ENCODE measurements at places on chromosomes 2 and 18. TPM values are rescaled to one million over a fixed set of nuclear protein-coding genes. Genes with fewer than 3 reads are reported as not detected.
A peak's percentile ranks its signal among the peaks of the same experiment; 100 is the strongest.

EIPR1 gene
- total RNA-seq = 56.9 TPM

DNA sequence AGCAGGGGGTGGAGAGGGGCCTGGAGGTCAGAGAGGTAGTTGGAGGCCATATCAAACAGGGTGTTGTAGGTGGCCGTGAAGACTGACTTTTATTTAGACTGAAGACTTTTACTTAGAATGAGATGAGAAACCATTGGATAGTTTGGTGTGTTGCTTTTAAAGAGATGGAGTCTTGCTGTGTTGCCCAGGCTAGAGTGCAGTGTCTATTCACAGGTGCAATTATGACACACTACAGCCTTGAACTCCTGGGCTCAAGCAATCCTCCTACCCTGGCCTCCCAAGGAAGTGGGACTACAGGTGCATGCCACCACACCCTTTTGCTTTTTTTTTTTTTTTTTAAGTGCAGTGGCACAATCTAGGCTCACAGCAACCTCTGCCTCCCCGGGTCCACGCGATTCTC, 2.5 kb upstream of the LRPPRC start:
- H3K4me3 ChIP-seq = no peak overlapping the region
- H3K27me3 ChIP-seq = no peaks in the 10 kb centered on the region
- H3K4me1 ChIP-seq = 0 out of 2 replicates have a peak, but pooled peaks cover 2% of the 10 kb centered on the region
- H3K27ac ChIP-seq = no peak overlapping the region
- no peaks in the 10 kb centered on the region for H3K36me3 ChIP-seq

DNA sequence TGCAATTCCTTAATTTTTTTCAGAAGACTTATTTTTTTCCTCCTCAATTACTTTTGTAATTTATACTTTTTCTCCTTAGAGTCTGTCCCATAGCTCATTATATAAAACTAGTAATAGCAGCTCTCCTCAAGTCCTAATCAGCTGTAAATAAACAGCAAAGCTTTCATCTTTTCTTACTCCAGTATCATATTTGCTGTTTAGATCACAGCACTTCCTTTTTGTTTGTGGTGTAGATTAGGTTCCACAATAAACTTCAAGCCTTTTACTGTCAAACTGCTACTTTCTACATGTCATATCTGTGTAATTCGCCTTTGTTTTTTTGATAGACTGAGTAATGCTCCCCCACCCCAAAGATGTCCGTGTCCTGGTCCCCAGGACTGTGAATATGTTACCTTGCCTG, 25.5 kb downstream of the GCG start:
- no peak for DNase-seq
- no peak overlapping the region for H3K27ac ChIP-seq
- no peaks in the 10 kb centered on the region for H3K36me3 ChIP-seq
- H3K4me1 ChIP-seq = peaks cover 5% of the 10 kb centered on the region
- H3K27me3 ChIP-seq = peaks cover 2% of the 10 kb centered on the region
- no peak overlapping the region for H3K4me3 ChIP-seq

DNA sequence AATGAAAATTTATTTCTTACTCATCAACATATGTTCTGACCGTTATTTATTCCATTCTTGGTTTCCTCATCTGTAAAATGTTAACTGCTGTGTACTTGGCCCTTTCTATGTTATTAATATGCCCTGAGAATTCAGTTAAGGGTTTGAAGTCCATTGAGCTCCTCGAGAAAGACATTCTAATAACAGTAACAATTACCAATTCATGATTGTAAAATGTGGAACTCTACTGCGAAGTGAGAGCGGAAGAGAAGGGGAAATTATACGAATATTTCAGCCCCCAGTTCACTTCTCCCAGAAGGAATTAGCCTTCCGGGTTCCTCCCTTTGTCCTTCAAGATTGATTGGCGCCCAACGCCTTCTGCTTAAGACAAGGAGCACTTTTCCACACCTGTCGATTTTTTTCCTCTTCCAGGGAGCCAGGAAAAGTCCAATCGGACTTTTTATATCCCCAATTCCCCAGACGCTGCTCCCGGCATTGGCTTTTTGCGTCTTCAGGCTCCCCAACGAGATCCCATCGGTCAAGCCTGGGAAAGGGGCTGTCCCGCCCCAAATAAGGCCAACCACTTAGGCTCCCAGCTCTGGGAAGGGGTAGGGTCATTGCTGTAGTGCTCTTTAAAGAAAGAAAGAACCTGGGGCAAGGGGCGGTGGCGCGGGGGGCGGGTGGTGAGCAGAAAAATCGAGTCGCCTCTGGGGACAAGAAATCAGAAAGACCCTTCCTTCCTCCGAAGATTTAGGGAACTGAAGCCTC, 1.6 kb downstream of the DSC2 start:
- no peak for DNase-seq
- no peak overlapping the region for H3K27ac ChIP-seq
- H3K4me1 ChIP-seq = no peaks in the 10 kb centered on the region

DNA sequence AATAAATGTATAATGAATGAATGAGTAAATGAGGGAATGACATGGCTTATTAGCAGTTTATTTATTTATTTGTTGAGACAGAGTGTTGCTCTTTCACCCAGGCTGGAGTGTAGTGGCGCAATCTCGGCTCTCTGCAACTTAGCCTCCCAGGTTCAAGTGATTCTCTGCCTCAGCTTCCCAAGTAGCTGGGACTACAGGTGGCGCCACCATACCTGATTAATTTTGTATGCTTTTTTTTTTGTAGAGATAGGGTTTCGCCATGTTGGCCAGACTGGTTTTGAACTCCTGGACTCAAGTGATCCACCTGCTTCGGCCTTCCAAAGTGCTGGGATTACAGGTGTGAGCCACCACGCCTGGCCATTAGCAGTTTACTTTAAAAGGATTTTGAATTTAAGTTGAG, 100.3 kb upstream of the CAVIN2 start:
- H3K27me3 ChIP-seq = no peaks in the 10 kb centered on the region
- H3K36me3 ChIP-seq = no peaks in the 10 kb centered on the region
- H3K4me3 ChIP-seq = no peak overlapping the region
- peaks cover 3% of the 10 kb centered on the region for H3K4me1 ChIP-seq

- peaks cover 3% of the 10 kb centered on the region for H3K27me3 ChIP-seq
- DNase-seq = peak; percentile 24
- no peak overlapping the region for H3K4me3 ChIP-seq
- H3K36me3 ChIP-seq = no peaks in the 10 kb centered on the region
- no peak overlapping the region for H3K27ac ChIP-seq
- H3K4me1 ChIP-seq = no peaks in the 10 kb centered on the region
Observed at GRCh38 chr2:23375448-23375847, 9.5 kb upstream of the KLHL29 start.

UGT1A3 gene
- total RNA-seq = not detected

GRCh38 chr18:70419526-70419925, 130.7 kb downstream of the SOCS6 start:
- no peaks in the 10 kb centered on the region for H3K27me3 ChIP-seq
- H3K27ac ChIP-seq = peak overlapping the region; percentile 84
- no peaks in the 10 kb centered on the region for H3K36me3 ChIP-seq
- peaks cover 17% of the 10 kb centered on the region for H3K4me1 ChIP-seq

DNA sequence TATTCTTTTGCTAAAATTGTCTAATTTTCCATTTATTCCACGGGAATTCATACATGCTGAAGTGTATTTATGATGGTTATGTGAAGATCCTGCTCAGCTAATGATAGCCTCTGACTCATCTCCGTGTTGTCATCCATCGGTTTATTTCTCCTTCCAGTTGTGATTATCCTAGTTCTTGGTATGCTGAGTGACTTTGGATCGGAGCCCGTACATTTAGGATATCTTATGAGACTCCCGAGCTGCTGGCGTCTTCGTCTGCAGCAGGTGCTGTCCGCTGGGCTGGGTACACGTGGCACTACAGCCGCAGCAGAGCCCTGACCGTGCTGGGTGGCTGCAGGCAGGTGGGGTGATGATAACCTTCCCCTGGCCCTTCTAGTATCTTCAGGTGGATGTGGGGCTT, 40.1 kb upstream of the GALR1 start:
- peak overlapping the region; percentile 46 for H3K27ac ChIP-seq
- H3K4me1 ChIP-seq = peaks cover 15% of the 10 kb centered on the region
- H3K27me3 ChIP-seq = no peaks in the 10 kb centered on the region

SULT6B1 gene
- not detected for total RNA-seq

LCT gene
- total RNA-seq = under 0.01 TPM

- no peak overlapping the region for H3K4me3 ChIP-seq
- peaks cover 2% of the 10 kb centered on the region for H3K27me3 ChIP-seq
- H3K36me3 ChIP-seq = no peaks in the 10 kb centered on the region
- DNase-seq = no peak
- H3K27ac ChIP-seq = no peak overlapping the region
Observed at GRCh38 chr2:217014328-217015105, 154.7 kb upstream of the TNP1 start.

DNA sequence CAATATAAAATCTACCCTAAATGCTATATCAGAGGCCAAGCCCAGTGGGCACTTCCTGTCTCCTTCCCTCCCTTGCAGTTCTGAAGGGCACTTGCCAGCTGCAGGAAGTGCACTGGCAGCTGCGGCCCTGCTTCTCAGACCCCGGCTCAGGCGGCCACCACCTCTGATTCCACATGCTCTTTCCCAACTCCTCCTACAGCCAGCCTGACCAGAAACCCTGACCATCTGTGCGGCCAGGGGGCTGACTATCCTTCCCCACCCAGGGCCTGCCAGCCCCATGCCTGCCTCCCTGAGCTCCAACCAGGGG, 88.6 kb downstream of the ZBTB7C start:
- no peaks in the 10 kb centered on the region for H3K36me3 ChIP-seq
- DNase-seq = no peak
- peaks cover 7% of the 10 kb centered on the region for H3K27me3 ChIP-seq
- H3K4me1 ChIP-seq = no peaks in the 10 kb centered on the region
- no peak overlapping the region for H3K4me3 ChIP-seq

GRCh38 chr2:61411109-61411508, 59.8 kb downstream of the USP34 start:
- no peak overlapping the region for H3K4me3 ChIP-seq
- H3K27ac ChIP-seq = no peak overlapping the region
- peaks cover 2% of the 10 kb centered on the region for H3K36me3 ChIP-seq
- H3K27me3 ChIP-seq = no peaks in the 10 kb centered on the region

- DNase-seq = no peak
- H3K27me3 ChIP-seq = no peaks in the 10 kb centered on the region
- no peaks in the 10 kb centered on the region for H3K36me3 ChIP-seq
- no peak overlapping the region for H3K27ac ChIP-seq
- H3K4me3 ChIP-seq = no peak overlapping the region
Observed at GRCh38 chr2:137190411-137191195, 425.3 kb downstream of the THSD7B start.

GRCh38 chr2:122328816-122329215, 573.4 kb downstream of the TSN start:
- H3K27me3 ChIP-seq = no peaks in the 10 kb centered on the region
- H3K36me3 ChIP-seq = no peaks in the 10 kb centered on the region
- no peak for DNase-seq
- no peaks in the 10 kb centered on the region for H3K4me1 ChIP-seq
- H3K27ac ChIP-seq = no peak overlapping the region

GRCh38 chr2:234258562-234259141, 208.2 kb downstream of the SPP2 start:
- peaks cover 10% of the 10 kb centered on the region for H3K4me1 ChIP-seq
- H3K27ac ChIP-seq = peak overlapping the region; percentile 65
- H3K36me3 ChIP-seq = no peaks in the 10 kb centered on the region
- H3K27me3 ChIP-seq = no peaks in the 10 kb centered on the region

GRCh38 chr2:6909431-6910385, 7.5 kb upstream of the RNF144A start:
- no peaks in the 10 kb centered on the region for H3K4me1 ChIP-seq
- no peak overlapping the region for H3K27ac ChIP-seq
- H3K4me3 ChIP-seq = no peak overlapping the region
- DNase-seq = no peak
- no peaks in the 10 kb centered on the region for H3K27me3 ChIP-seq

DNA sequence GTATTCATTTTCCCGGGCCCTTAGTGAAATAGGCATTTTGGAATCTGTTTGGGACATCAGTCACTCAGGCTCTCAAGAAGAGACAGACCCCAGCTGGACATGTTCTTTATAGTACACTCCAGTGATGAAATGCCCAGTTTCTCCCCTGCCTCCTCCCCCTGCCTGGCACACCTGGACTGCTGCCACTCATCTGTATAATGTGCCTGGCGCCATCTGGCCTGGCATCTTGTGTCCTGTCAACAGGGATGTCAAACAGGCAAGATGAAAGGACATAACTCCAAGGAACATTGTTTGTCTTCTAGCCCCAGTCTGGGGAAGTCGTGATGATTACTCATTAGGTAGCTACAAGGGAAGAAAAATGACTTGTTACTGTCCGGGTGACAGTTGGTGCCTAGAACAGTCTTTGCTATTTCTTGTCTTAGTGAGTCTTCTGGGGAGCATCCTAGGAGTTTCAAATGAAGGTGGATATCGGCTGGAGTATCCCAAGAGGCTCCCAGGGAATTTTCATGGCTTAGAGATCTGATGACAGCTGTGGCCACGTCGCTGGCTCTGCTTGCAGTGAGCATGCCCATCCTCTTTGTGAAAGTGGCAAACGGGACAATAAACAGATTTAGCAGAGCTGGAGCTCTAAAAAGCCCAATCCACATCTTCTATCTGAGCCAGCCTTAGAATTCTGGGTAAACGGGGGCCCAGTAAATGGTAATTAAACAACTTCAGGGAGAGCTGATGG, 153.6 kb downstream of the ALK start:
- H3K27ac ChIP-seq = no peak overlapping the region
- H3K36me3 ChIP-seq = no peaks in the 10 kb centered on the region
- peaks cover 4% of the 10 kb centered on the region for H3K4me1 ChIP-seq
- no peak overlapping the region for H3K4me3 ChIP-seq
- H3K27me3 ChIP-seq = no peaks in the 10 kb centered on the region
- DNase-seq = no peak

MFSD2B gene
- total RNA-seq = not detected

GPR45 gene
- not detected for total RNA-seq

DNA sequence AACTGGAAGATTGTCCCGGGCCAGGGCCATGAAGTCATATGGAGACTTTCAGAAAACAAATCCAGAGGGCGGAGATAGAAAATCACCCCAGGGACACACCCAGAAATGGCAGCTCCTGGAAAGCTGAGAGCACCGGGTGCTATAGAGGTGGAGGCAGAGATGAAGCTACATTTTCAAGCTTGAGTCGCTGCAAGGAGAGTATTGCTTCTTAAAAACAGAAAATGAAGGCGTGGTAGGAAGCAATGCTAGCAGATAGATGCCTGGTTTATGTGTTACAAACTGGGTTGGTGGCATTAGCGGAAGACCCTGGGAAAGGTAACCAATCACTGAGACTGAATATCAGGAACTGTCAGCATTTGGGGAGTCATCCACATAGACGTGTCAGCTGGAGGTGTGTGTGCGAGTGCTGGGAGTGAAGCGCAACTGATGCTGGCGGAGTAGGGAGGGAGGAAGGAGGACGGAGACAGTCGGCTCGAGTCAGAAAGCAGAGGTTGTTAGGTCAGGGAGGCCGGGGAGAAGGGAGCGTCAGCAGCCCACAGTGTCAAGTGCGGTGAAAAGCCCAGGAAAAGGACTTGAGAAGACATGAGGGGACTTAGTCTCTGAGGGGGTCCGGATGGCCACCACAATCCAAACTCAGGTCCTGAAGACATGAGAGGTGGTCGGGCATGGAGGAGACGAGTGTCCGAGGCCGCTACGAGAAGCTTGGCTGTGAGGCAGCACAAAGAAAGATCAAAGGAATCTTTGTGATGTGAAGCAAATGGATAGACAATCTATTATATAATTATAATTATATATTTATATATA, 45.4 kb downstream of the C18orf63 start:
- no peak overlapping the region for H3K27ac ChIP-seq
- H3K4me3 ChIP-seq = no peak overlapping the region
- DNase-seq = no peak
- H3K36me3 ChIP-seq = no peaks in the 10 kb centered on the region
- no peaks in the 10 kb centered on the region for H3K4me1 ChIP-seq
